ENCODE measurements at places on chromosomes 12 and 14.

- DNase-seq, result no peak
Observed at GRCh38 chr14:65661865-65662264, 249.3 kb downstream of the FUT8 start.

DNA sequence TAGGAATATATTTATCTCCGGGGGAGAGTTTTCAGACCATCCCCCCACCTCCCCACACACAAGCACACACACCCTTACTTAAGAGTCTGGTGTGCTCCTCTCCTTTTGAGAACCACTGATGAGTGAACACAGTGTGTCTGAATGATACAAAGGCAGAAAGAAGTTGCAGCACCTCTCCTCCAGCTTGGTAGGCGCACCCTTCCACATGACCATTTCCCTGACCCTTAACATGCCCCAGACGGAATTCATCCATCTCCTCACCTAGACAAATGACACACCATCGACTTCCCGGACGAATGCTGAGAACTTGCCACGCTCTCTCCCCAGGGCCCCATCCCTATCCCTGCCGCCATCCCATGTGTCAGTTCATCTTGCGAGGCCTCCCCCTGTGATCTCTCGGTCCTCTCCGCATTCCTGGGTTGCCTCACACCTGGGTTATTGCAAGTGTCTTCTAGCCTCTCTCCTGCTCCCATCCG lies 3.9 kb downstream of the TNFRSF1A start:
- DNase-seq, result no peak

- DNase-seq, result no peak
Observed at GRCh38 chr14:90883782-90884181, 67.6 kb upstream of the TTC7B start.

GRCh38 chr14:57323721-57324120 lies 55.0 kb downstream of the AP5M1 start:
- DNase-seq, result no peak

GRCh38 chr12:122216445-122216844 lies 9.4 kb downstream of the DIABLO start:
- no peak for DNase-seq

GRCh38 chr14:33210311-33210710 lies 271.6 kb downstream of the NPAS3 start:
- DNase-seq, result no peak

DNA sequence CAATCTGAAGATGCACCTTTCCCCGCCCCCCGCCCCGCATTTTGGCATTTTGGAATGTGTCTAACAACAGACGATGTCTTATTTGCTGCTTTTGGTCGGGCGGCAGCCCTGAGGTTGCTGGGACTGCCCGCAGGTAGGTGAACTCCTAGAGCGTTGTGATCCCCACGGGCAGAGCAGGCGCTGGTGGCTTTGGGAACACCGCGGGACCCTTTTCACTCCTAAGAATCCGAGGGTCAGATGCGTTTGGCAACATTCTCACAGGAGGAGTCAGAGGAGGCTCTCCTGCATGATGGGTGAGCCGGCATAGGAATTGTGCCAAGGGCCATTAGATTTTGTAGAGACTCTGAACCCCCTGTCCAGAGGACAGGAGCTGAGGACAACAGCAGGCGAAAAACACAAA lies 41.9 kb downstream of the HCAR2 start:
- DNase-seq, result no peak

DNA sequence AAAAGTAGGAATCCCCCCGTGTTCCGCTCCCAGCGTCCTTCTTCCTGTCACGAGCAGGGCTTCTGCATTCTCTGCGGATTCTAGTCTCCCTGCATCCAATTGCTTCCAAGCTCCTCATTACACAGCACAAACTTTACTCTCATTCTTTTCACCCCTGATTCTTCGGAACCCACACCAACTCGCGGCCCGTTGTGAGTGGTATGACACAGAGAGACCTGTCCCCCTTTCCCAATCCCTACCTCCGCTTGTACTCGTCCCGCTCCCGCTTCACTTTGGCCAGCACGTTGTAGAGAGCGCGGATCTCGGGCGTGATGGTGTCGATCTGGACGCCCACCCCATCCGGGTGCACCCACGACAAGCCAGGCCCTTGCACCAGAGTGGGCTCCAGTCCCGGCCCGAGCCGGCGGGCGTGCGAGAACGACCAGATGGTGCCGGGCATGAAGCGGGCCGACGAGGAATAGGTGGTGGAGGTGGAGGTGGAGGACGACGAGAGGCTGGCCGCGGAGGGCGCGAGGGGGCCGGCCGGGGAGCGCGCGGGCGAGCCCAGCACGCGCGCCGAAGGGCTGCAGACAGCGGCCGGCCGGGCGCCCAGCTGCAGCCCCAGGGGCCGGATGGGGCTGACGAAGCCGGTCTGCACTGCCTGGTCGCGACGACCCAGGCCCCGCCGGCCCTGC lies 687 bp downstream of the IFFO1 start:
- DNase-seq, result no peak

DNA sequence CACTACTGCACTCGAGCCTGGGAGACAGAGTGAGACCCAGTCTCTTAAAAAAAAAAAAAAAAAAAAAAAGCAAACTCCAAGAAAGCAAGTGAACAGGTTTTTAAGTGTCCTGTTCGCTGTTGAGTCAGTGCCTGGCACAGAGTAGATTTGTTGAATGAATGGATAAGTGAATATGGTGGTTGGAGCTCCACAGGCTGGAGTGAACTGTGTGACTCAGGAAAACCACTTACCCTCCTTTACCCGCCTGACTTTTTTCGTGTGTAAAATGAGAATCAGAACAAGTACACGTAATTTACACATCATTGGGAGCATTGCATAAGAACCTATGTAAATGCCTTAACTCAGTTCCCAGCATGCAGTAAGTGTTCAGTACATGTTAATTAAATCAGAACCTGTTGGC lies 24.0 kb upstream of the ESRRB start:
- DNase-seq, result no peak

DNA sequence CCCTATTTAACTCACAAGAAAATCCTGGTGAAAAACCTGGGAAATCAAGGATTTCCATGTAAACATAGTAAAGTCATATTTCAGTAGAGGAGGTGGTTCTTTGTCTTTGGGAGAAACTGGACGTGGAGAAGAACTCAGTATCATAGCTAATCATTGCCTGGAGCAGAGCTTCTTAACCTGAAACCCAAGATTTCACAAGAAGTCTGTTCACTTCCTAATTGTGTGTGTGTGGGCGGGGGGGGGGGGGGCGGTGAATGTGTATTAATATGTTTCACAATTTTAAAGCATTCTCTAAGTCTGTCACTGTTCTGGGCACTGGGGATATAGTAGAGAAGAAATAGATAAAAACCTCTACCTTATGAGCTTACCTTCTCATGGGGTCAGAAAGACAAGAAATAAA lies 96.7 kb upstream of the PPP4R3A start:
- no peak for DNase-seq

DNA sequence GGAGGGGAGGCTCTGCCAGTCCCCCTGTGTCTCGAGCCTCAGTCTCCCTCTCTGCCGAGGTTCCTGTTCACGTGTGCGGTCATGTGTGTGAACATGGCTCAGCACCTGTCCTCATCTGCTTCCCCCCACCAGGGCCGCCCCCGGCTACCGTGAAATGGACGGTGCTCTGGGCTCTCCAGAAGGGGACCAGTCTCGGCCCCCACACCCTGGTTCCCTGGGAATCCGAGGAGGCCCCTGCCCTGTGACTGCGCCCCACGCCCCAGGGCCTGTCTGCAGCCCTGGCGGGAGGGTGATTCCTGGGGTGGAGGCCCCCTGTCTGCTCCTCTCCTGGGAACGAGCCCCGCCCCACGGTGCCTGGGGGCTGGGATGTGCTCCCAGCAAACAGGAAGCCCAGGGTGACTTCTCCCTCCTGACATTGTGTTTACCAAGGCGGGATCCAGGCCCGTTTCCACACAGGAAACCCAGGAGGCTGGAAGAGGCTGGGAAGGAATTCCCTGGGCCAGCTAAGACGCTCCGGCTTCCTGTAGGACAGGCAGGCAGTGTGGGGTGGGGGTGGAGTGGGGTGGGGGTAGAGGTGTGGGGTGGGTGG lies 46.6 kb downstream of the KIF26A start:
- no peak for DNase-seq

DNA sequence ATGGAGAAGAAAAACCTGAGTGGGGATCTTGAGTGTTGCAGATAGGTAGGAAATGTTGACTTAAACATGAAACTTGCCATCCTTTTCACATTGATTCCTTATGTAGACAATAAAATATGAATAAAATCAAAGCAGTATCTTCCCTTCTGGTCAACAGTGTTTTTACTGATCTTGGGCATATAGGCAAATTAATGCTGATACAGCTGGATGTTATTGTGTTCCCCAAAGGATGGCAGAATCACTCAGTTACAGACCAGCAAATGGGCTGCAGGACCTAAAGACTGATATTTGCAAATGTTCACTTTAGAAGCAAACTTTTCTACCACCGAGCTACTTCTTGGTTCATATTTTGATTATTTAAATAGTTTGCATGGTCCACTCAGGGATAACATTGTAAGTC lies 33.9 kb downstream of the MTHFD1 start:
- DNase-seq, result no peak
